ENCODE measurements at places on chromosomes 1 and 21. TPM values are rescaled to one million over a fixed set of nuclear protein-coding genes. Genes with fewer than 3 reads are reported as not detected.
A peak's percentile ranks its signal among the peaks of the same experiment; 100 is the strongest.

SLC16A4 gene
- total RNA-seq, result 1.2 TPM

SPATA6 gene
- 3.1 TPM for total RNA-seq

OPTC gene
- not detected for total RNA-seq

FAM72D gene
- not detected for total RNA-seq

NHLH1 gene
- total RNA-seq, result not detected

HPDL gene
- 2.3 TPM for total RNA-seq

SEMA4A gene
- 2.4 TPM for total RNA-seq

DNA sequence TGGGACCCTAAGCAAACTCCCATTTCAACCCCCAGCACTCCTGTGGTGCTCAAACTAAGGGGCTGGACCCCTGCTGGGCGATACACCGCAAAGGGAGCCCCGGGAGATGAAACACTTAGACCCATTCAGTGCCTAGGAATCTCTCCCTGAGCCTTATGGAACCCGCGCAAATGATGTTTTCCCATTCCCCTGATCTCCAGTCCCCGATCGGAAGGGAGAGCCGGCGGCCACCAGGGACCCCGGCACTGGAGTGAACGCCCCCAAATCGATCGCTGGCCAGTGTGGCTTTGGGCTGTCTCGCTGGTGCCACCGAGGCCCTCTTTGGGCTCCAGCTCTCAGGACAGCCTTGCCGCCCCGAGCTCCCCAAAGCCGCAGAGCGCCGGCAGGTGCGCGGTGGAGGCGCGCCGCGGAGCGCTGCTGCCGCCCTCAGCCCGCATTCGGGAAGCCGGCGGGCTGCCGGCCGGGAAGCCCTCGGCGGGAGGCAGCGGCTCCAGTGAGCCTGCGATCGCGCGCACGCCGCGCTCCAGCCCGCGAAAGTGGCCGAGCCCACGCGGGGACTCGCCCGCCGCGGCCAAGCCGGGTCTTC lies 1.1 kb downstream of the PLXNA2 start:
- H3K4me1 ChIP-seq, result peaks cover 49% of the 10 kb centered on the region
- H3K36me3 ChIP-seq, result no peaks in the 10 kb centered on the region
- no peak for DNase-seq
- no peaks in the 10 kb centered on the region for H3K27me3 ChIP-seq

- peaks cover 54% of the 10 kb centered on the region for H3K36me3 ChIP-seq
- H3K4me1 ChIP-seq, result peaks cover 22% of the 10 kb centered on the region
- H3K27ac ChIP-seq, result peak overlapping the region; percentile 98
- no peaks in the 10 kb centered on the region for H3K27me3 ChIP-seq
- H3K4me3 ChIP-seq, result peak overlapping the region; percentile 77
- no peak for DNase-seq
These were observed 595 bp downstream of the GLUL start for GRCh38 chr1:182391028-182391361.

GRCh38 chr21:33208534-33208933 lies 21.2 kb upstream of the IFNAR2 start:
- DNase-seq, result no peak
- no peaks in the 10 kb centered on the region for H3K36me3 ChIP-seq
- no peak overlapping the region for H3K4me3 ChIP-seq

GRCh38 chr1:221162939-221163338 lies 283.7 kb downstream of the HLX start:
- no peak overlapping the region for H3K27ac ChIP-seq
- H3K4me3 ChIP-seq, result no peak overlapping the region
- no peaks in the 10 kb centered on the region for H3K27me3 ChIP-seq
- H3K4me1 ChIP-seq, result peaks cover 4% of the 10 kb centered on the region
- no peaks in the 10 kb centered on the region for H3K36me3 ChIP-seq
- DNase-seq, result no peak

DNA sequence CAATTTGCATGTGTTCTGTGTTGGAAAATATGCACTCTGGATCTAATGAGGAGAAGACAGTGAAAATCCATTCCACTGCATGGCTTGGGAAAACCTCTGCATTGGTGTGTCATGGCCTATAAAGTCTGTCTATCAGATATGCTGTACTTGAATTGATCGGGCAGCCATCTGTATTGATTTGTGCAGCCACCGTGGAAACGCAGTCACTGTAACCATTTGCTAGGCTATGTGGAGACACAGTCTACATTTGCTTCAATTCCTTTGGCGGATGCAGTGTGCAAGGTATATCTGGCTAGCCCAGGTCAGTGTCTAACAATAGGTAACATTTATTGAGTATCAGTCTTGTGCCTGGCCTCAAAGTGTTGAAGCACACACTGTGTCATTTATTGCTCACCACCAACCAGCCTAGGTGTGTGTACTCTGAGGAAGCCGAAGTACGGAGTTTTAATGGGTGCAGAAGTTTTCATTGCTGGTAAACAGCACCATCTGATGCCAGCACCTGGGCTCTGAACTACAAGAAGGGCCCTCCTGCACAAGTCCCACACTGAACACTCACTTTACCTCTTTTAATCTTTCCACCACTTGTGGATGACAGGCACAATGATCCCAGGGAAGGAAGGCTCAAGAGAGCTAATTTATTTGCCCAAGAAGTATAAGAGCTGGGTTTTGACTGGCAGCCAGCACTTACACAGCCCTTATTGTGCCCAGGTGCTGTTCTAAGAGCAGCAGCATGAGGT lies 83.4 kb downstream of the DAB1 start:
- H3K4me3 ChIP-seq, result no peak overlapping the region
- no peak overlapping the region for H3K27ac ChIP-seq
- no peaks in the 10 kb centered on the region for H3K36me3 ChIP-seq

DNA sequence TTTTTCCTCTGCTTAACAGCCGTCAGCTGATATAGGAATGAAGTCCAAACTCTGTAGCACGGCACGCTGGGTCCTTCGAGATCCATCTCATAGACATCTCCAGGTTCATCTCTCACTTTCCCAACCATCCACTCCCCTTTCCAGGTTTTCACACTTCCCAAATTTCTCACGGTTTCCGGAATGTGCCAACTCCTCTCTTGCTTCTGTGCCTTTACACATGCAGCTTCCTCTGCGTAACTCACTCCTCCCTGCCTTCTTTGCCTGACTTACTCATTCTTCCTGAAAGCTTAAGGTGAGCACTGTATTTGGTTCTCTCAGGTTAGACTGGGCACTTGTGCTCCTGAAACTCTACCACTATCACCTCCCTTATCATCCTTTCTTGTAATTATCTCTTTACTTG lies 168.4 kb downstream of the PCNX2 start:
- no peak overlapping the region for H3K4me3 ChIP-seq
- no peak overlapping the region for H3K27ac ChIP-seq
- no peak for DNase-seq

- H3K36me3 ChIP-seq, result no peaks in the 10 kb centered on the region
- no peaks in the 10 kb centered on the region for H3K27me3 ChIP-seq
- H3K4me3 ChIP-seq, result peak overlapping the region; percentile 55
- peaks cover 11% of the 10 kb centered on the region for H3K4me1 ChIP-seq
- no peak overlapping the region for H3K27ac ChIP-seq
These were observed 3.4 kb downstream of the SH2D2A start for GRCh38 chr1:156813298-156813697.

DNA sequence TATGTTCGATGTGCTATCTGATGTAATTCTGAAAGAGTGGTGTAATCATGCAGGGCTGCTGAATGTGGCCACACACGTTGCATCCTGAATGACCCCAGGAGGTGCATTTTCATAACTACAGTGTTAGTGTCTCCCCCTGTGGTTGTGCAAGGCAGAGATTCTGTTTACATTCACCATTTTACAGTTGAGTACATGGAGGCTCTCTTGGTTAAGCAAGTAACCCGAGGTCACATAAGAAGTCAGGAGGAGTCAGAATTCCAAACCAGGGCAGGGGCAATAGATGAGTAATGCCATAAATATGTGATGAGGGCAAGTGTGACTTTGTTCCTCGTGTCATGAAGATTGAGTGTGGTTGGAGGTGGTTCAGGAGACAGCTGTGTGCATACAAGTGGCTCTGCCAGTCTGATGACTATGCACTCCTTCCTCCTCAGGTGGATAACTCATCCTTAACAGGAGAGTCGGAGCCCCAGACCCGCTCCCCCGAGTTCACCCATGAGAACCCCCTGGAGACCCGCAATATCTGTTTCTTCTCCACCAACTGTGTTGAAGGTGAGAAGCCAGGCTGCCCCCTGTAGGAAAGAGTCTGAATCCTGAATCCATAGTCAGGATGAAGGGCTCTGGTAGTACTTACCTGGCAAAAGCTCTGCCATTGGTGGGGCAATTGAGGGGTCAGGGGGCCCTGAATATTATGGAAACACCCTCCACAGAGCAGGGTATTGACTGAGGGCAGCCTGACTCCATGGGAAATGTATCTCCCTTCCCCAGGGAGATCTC lies 9.3 kb downstream of the ATP1A2 start:
- H3K36me3 ChIP-seq, result peaks cover 62% of the 10 kb centered on the region
- H3K4me3 ChIP-seq, result no peak overlapping the region
- H3K27ac ChIP-seq, result peak overlapping the region; percentile 100
- H3K4me1 ChIP-seq, result peaks cover 96% of the 10 kb centered on the region
- DNase-seq, result peak; percentile 92

GRCh38 chr1:15260418-15261154 lies 13.6 kb downstream of the FHAD1 start:
- no peaks in the 10 kb centered on the region for H3K36me3 ChIP-seq
- DNase-seq, result no peak
- no peaks in the 10 kb centered on the region for H3K4me1 ChIP-seq
- H3K27me3 ChIP-seq, result no peaks in the 10 kb centered on the region
- H3K4me3 ChIP-seq, result no peak overlapping the region
- H3K27ac ChIP-seq, result no peak overlapping the region

DNA sequence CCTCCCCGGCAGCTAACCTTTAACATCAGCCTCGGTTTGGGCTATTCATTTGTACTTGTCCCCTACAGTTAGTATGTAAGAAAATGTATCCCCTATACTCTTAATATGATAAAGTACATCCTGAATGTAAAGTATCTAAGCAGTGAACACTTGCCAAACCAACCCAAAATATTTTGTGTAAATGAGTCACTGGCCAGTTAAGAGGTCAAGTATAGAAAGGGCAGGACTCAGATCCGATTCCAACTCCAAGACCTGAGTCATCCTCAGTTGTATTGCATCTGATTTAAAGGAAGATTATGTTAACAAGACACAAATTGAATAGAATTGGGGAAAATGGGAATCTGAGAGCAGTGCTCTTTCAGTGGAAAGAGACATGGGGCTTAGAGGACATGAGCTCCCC lies 84.4 kb downstream of the CD58 start:
- no peaks in the 10 kb centered on the region for H3K36me3 ChIP-seq
- no peak overlapping the region for H3K4me3 ChIP-seq
- H3K27me3 ChIP-seq, result no peaks in the 10 kb centered on the region
- no peak for DNase-seq
- peaks cover 4% of the 10 kb centered on the region for H3K4me1 ChIP-seq
- H3K27ac ChIP-seq, result no peak overlapping the region

- H3K27ac ChIP-seq, result peak overlapping the region; percentile 74
- peaks cover 60% of the 10 kb centered on the region for H3K4me1 ChIP-seq
- no peak overlapping the region for H3K4me3 ChIP-seq
- H3K36me3 ChIP-seq, result no peaks in the 10 kb centered on the region
These were observed 107.5 kb upstream of the HOOK1 start for GRCh38 chr1:59707178-59707791.

GRCh38 chr1:155305881-155306391 lies 2.7 kb upstream of the FDPS start:
- no peaks in the 10 kb centered on the region for H3K36me3 ChIP-seq
- no peak overlapping the region for H3K27ac ChIP-seq
- peaks cover 14% of the 10 kb centered on the region for H3K4me1 ChIP-seq
- no peak for DNase-seq
- no peak overlapping the region for H3K4me3 ChIP-seq

- H3K36me3 ChIP-seq, result no peaks in the 10 kb centered on the region
- no peak overlapping the region for H3K27ac ChIP-seq
- DNase-seq, result no peak
- no peaks in the 10 kb centered on the region for H3K27me3 ChIP-seq
- H3K4me3 ChIP-seq, result no peak overlapping the region
These were observed 60.1 kb upstream of the ABCG1 start for GRCh38 chr21:42158846-42159245.

DNA sequence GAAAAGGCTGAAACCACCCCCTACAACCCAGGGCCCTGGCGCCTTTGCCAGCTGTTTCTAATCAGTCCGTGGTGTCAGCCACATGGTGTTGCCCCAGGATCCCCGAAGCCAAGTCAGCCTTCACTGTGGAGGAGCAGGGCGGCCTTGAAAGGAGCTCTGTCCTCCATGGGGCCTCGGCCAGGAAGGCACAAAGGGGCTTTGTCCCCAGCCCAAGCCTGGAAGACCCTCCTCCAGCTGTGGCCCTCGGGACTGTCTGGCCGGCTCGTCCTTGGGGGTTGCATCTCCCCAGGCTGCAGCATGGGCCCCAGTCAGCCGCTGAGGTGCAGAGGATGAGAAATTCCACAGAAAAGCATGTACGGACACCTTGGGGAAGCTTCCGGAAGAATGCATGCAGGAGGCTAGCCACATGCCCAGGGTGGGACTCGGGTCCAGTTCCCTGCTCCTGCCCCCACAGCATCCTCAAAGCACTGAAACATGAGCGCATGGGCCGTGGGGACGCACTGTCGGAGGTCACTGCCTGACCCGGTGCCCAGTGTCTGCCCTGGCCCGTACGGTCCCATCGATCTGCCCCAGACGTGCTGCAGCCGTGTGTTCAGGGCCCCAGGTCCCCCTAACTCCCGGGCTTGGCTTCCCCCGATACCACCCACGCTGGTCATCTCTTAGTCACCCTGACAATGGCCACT lies 38.6 kb upstream of the POFUT2 start:
- H3K4me1 ChIP-seq, result no peaks in the 10 kb centered on the region
- H3K4me3 ChIP-seq, result no peak overlapping the region
- no peak overlapping the region for H3K27ac ChIP-seq
- H3K27me3 ChIP-seq, result peaks cover 20% of the 10 kb centered on the region
- no peaks in the 10 kb centered on the region for H3K36me3 ChIP-seq

DNA sequence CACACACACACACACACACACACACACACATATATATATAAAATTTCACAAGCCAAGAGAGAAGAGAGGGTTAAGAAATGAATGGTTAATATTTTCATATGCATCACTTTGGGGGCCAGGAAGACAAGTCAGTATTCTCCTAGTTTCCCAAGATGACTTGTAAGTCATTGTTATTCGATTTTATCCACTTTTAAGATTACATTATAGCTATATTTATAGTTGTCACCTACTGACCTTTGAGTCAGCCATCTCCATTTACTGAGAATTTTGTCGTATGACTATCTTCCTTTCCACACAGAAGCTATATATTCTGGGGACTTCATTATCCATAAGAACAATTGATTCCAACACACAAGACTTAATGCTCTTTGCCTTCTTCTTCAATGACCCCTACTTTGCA lies 8.9 kb downstream of the LYST start:
- no peaks in the 10 kb centered on the region for H3K36me3 ChIP-seq
- no peaks in the 10 kb centered on the region for H3K4me1 ChIP-seq
- H3K27ac ChIP-seq, result no peak overlapping the region
- no peak overlapping the region for H3K4me3 ChIP-seq

- no peak for DNase-seq
- H3K27ac ChIP-seq, result no peak overlapping the region
- H3K4me1 ChIP-seq, result peaks cover 13% of the 10 kb centered on the region
- no peaks in the 10 kb centered on the region for H3K27me3 ChIP-seq
- H3K4me3 ChIP-seq, result no peak overlapping the region
- no peaks in the 10 kb centered on the region for H3K36me3 ChIP-seq
These were observed 56.3 kb upstream of the FAM20B start for GRCh38 chr1:178969226-178969987.

GRCh38 chr1:154178013-154178412 lies 13.9 kb downstream of the TPM3 start:
- no peak for DNase-seq
- H3K4me1 ChIP-seq, result peaks cover 77% of the 10 kb centered on the region
- H3K4me3 ChIP-seq, result no peak overlapping the region
- peak overlapping the region; percentile 86 for H3K27ac ChIP-seq
- no peaks in the 10 kb centered on the region for H3K36me3 ChIP-seq
- H3K27me3 ChIP-seq, result no peaks in the 10 kb centered on the region

Data from gastrocnemius medialis (tissue), 4 donors.